A172 (cell line): ENCODE measurements at places on chromosomes 1 and 21. TPM values are rescaled to one million over a fixed set of nuclear protein-coding genes. Genes with fewer than 3 reads are reported as not detected.

The ZNF697 gene
- total RNA-seq: 2.9 and 3.7 TPM in 2 replicates

The C1orf94 gene
- not detected in 2 replicates for total RNA-seq

GRCh38 chr21:33674226-33674625 is 31.9 kb downstream of the ITSN1 start:
- DNase-seq: no peak

DNA sequence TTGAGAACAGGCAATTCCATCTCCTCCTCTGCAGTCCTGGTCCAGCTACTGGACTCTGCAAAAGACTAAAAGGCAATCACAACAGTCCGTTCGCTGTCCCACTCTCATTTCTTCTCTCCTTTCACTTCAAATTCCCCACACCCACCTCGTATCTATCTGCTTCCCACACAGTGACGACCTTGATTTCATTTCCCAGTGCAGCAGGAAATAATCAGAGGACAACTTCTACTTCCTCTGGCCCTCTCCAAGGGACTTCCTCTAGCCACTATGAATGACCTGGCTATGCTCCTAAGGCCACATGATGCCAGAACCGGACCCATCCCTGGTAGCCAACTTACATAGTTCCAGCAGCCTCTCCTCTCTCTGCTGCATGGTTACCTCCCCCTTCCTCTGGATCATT is 8.0 kb downstream of the NOL9 start:
- DNase-seq: no peak

DNA sequence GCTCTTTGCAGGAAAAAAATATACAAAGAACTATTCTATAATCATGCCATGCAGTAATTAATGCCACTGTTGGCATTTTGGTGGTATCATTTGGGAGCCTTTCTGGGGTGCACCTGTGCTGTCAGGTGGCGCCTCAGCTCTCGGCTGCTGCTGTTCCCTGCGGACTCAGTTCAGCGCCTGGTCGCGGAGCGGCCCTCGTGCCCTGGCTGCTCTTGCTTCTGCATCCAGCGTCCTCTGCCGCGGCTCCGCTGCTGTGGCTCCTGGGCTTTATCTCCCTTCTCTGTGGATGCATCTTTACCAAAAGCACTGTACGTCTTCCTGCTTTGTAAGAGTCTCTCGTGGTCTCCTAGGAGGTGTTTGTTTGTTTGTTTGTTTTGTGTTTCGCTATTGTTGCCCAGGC is 35.1 kb upstream of the PWP2 start:
- no peak for DNase-seq

- peak; percentile 75 for DNase-seq
Observed at GRCh38 chr1:115495625-115496024, 146.1 kb upstream of the VANGL1 start.
